Activated CD8-positive, alpha-beta memory T cell treated with anti-CD3 and anti-CD28 coated beads, Interleukin-2, amount 10 ng/mL, durations not matched to agents 7 days and 5 days (primary cell): ENCODE measurements at places on chromosomes 3 and 15. TPM values are rescaled to one million over a fixed set of nuclear protein-coding genes. Genes with fewer than 3 reads are reported as not detected.
A peak's percentile ranks its signal among the peaks of the same experiment; 100 is the strongest.

HGD gene
- 0.23 TPM for total RNA-seq

- H3K27me3 ChIP-seq: no peaks in the 10 kb centered on the region
- no peaks in the 10 kb centered on the region for H3K4me1 ChIP-seq
- no peak overlapping the region for H3K27ac ChIP-seq
- DNase-seq: no peak
- no peak overlapping the region for H3K4me3 ChIP-seq
- H3K36me3 ChIP-seq: no peaks in the 10 kb centered on the region
Measured at GRCh38 chr3:117011687-117012250, 302.2 kb downstream of the TUSC7 start.

GRCh38 chr3:99777708-99778107, 40.0 kb upstream of the CMSS1 start:
- no peaks in the 10 kb centered on the region for H3K36me3 ChIP-seq
- H3K4me3 ChIP-seq: no peak overlapping the region
- DNase-seq: no peak

GRCh38 chr3:8658306-8659212, 14.0 kb upstream of the SSUH2 start:
- no peak overlapping the region for H3K27ac ChIP-seq
- no peak overlapping the region for H3K4me3 ChIP-seq
- peaks cover 10% of the 10 kb centered on the region for H3K27me3 ChIP-seq
- H3K36me3 ChIP-seq: no peaks in the 10 kb centered on the region
- no peaks in the 10 kb centered on the region for H3K4me1 ChIP-seq
- DNase-seq: no peak

GRCh38 chr15:74405823-74406222, 27.9 kb downstream of the SEMA7A start:
- peaks cover 3% of the 10 kb centered on the region for H3K36me3 ChIP-seq
- H3K27me3 ChIP-seq: no peaks in the 10 kb centered on the region
- H3K27ac ChIP-seq: peak overlapping the region; percentile 5
- H3K4me1 ChIP-seq: peaks cover 43% of the 10 kb centered on the region
- H3K4me3 ChIP-seq: no peak overlapping the region
- no peak for DNase-seq

GRCh38 chr15:69081310-69082004, 67.0 kb downstream of the NOX5 start:
- no peak overlapping the region for H3K27ac ChIP-seq
- no peak overlapping the region for H3K4me3 ChIP-seq
- no peaks in the 10 kb centered on the region for H3K36me3 ChIP-seq
- H3K4me1 ChIP-seq: peaks cover 26% of the 10 kb centered on the region
- DNase-seq: no peak

DNA sequence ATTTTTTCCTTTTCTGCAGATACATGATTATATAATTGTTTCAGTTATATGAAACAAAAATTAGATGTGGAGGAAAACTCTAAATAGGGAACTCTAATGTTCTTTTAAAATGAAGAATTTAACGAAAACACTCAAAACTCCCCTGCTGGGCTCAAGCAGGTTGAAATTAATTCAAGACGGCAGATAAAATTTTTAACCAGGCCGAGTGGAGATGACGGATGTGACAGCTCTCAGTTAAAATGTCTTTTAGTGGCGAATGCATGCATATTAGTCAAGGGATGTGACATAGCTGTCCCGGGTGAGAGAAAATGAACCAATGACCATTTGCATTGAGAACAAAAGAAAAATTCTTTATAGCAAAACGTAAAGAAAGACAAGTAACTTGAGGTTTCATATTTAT, 110.1 kb downstream of the ROBO2 start:
- DNase-seq: no peak
- H3K4me1 ChIP-seq: no peaks in the 10 kb centered on the region
- no peak overlapping the region for H3K4me3 ChIP-seq
- no peak overlapping the region for H3K27ac ChIP-seq
- no peaks in the 10 kb centered on the region for H3K36me3 ChIP-seq

GRCh38 chr3:71444028-71444860, 139.3 kb downstream of the FOXP1 start:
- H3K27me3 ChIP-seq: no peaks in the 10 kb centered on the region
- DNase-seq: peak; percentile 85
- H3K4me3 ChIP-seq: peak overlapping the region; percentile 61
- H3K27ac ChIP-seq: peak overlapping the region; percentile 96

GRAMD1C gene
- total RNA-seq: 1.1 TPM

ARGFX gene
- total RNA-seq: not detected
